ENCODE measurements at places on chromosomes 3 and 15. TPM values are rescaled to one million over a fixed set of nuclear protein-coding genes. Genes with fewer than 3 reads are reported as not detected.
A peak's percentile ranks its signal among the peaks of the same experiment; 100 is the strongest.

GRCh38 chr3:124992041-124992440, 57.5 kb upstream of the MUC13 start:
- no peak for DNase-seq

Gene EFHB
- total RNA-seq, result 0.59 TPM

DNA sequence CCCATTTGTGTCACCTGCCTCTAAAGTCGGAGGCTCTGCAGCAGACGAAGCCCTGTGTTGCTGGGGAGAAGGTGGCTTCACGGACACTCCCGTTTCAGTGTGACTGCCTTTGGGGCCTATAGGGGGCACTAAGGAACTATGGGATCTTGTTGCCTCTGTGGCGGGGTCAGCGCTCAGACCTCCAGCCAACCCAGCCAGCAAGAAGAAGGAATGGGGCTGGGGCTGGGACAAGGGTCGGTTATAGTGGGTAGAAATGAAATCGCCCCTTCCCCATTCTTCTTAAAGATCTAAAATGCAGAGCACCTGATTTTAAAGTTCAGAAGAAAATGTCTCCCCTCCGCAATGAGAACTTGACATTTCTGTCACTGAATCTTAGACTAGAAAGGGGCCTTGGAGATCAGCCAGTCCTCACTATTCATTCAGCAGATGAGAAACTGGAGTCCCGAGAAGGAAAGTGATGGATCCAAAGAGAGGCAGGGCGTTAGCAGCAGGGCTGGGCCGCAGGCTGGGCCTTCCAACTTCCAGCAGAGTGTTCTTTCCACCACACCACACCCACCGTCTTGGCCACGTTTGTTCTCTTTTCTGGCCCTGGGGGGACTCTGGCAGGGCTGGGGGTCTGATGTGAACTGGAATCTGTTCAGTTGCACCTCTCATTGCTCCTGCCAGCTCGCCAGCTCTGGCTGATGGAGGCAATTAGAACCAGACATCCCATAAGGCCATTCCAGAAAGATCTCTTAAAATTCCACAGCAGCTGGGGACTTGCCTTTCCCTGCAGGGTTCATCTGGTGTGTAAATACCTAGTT, 195.4 kb downstream of the OPA1 start:
- peak; percentile 67 for DNase-seq

GRCh38 chr3:102165367-102165766, 269.4 kb upstream of the ZPLD1 start:
- no peak for DNase-seq

DNA sequence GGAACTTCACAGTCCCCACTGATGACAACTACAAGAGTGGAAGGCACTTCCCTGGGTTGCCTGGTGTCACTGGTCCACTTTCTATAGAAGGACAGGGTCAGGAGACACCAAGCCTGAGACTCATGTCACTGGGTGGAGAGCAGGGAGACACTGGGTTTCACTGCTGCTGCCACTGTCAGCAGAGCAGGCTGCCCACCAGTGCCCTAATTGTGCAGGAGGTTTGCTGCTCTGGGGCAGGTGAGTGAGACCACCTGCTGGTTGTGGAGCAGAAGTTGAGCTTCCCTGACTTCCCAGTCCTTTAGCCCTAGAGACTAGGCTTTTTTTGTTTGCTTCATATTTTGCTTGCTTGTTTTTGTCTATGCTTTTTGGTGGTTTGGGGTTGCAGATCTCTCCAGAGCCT, 528.4 kb upstream of the RGMA start:
- peak; percentile 20 for DNase-seq

- DNase-seq, result no peak
Observed at GRCh38 chr3:49076646-49077045, 17.2 kb downstream of the QRICH1 start.

- DNase-seq, result no peak
Observed at GRCh38 chr3:140948460-140949249, 7.0 kb downstream of the SLC25A36 start.

Gene RHCG
- total RNA-seq, result 0.15 TPM

Gene CHRNA7
- 1.5 TPM for total RNA-seq

DNA sequence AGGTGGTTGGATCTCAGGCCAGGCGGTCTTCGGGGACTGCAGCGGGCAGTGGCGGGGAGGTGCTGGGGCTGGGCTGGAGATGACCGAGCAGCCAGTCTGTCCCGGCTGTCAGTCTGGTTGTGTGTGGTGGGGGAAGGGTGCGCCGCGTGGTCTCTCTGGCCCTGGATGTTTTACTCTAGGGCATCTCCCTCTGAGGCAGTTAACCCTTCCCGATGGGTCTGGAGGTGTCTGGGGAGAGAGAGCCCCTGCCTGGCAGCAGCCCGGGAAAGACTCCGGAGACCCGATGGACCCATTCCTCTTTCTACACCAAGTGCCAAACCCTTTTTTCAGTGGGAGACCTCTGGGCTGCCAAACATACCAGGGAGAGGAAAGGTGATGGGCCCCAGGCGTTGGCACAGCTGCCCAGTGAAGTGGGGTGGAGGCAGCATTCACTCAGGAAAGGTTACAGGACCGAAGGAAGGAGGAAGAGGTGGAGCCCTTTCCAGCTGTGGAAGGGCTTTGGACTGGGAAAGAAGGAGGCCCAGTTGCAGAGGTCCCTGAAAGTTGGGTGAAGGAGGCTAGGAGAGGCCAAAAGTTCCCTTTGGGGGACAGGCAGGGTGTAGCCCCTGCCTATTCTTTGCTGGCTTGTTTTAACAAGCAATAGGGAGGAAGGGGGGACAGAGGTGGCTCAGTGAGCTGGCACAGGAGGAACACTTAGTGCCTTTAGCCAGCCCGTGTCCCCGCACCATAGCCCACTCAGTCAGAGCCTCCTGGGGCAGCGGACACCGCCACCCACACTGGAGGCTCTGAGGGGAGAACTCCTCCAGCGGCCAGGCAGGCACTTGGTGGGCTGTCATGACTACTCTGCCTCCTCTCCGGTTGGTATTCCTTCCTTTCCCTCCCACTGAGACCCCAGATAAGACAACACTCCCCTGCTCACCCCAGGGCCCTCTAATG, 2.7 kb upstream of the BAHD1 start:
- no peak for DNase-seq

- no peak for DNase-seq
Observed at GRCh38 chr3:37519661-37520060, 342.0 kb upstream of the CTDSPL start.

DNA sequence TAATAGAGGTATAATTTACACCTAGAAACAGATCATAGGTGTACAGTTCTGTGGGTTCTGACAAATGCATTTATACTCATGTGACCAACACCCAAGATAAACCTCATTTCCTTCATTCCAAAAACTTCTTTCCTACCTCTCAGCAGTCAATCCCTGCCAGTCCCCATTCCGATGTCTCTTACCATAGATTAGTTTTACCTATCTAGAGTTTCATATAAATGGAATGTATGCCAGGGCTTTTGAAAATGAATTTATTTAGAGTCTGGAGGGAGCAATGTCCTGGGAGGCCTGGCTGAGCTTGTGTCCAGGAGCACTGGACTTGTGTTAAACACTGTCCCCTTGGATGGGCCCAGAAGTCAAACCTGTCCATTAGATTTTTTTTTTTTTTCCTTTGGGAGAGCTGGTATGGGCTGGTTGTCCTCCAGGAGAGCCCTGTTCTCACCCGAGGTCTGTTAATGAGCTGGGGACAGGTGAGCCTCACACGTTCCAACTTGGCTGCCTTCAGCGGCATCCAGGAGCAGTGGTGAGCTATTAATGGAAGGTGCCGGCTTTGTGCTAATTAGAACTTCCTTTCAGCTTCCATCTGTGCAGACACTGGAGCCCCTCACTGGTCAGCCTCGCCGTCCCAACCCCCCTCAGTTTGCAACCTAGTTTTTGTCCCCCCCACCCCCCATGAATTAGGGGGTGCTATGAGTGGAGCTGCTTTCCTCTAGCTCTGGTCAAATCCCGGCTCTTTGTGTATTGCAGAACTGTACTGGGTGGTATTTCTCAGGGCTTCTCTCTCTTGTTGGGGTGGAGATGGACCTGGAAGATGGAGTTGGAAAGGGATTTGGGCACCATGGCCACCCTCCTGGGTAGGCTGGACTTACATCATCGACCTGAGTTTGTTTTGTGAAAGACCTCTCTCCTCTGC, 40.7 kb upstream of the POLG start:
- DNase-seq, result no peak

Gene ADGRG7
- total RNA-seq, result not detected

Gene MITF
- 35.2 TPM for total RNA-seq

Gene LTK
- 0.68 TPM for total RNA-seq

DNA sequence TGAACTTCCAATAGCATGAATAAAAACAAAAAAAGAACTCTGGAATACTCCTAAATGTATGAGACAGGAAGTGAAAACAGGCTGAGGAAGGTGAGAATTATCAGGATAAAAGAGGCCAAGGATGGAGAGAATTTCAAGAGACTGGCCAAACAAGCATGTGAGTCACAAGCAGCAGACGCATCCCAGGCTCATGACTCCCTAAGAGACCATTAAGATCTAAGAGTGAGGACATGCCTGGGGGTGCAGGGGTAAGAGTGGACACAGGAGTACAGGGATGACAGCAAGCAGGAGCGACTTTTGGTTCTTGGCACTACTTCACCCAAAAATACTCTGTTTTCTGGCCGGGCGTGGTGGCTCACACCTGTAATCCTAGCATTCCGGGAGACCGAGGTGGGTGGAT, 7.1 kb downstream of the SCAMP2 start:
- no peak for DNase-seq

GRCh38 chr3:132448216-132448961, 31.1 kb downstream of the DNAJC13 start:
- DNase-seq, result peak; percentile 59

Gene IL12A
- 0.42 TPM for total RNA-seq

- no peak for DNase-seq
Observed at GRCh38 chr3:177375316-177375715, 178.0 kb upstream of the TBL1XR1 start.

Gene DCLK3
- total RNA-seq, result 0.89 TPM

GRCh38 chr15:85504749-85505676, 124.6 kb downstream of the AKAP13 start:
- peak; percentile 42 for DNase-seq
